ENCODE measurements at places on chromosomes 12 and 14. TPM values are rescaled to one million over a fixed set of nuclear protein-coding genes. Genes with fewer than 3 reads are reported as not detected.

DNA sequence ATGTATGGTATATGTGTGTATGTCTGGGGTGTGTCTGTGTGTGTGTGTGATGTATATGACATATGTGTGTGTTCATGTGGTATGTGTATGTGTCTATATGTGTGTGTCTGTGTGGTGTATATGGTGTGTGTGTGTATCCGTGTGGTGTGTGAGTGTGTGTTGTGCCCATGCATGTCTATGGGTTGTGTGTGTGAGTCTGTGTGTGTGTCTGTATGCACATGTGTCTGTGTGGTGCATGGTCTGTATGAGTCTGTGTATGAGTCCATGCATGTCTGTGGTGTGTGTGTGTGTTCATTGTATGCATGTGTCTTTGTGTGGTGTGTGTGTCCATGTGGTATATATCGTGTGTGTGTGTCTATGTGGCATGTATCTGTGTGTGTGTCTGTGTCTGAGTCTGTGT, 168.1 kb upstream of the GSC start:
- DNase-seq = no peak

- DNase-seq = no peak
Observed at GRCh38 chr14:60233251-60233650, 15.8 kb upstream of the PPM1A start.

- no peak for DNase-seq
Observed at GRCh38 chr12:67928621-67929383, 60.4 kb upstream of the IFNG-AS1 start.

GRCh38 chr12:101174541-101174940, 35.5 kb downstream of the SLC5A8 start:
- no peak for DNase-seq

GRCh38 chr12:111964935-111965334, 48.0 kb downstream of the TMEM116 start:
- no peak for DNase-seq

Gene MFAP5
- total RNA-seq = 0.64 TPM

Gene DPY19L2
- total RNA-seq = not detected

Gene CCDC38
- not detected for total RNA-seq

Gene HSPA2
- 0.51 TPM for total RNA-seq
